Mesothelial cell of epicardium (in vitro differentiated cells): ENCODE measurements at places on chromosomes 2 and 18. TPM values are rescaled to one million over a fixed set of nuclear protein-coding genes. Genes with fewer than 3 reads are reported as not detected.

DNA sequence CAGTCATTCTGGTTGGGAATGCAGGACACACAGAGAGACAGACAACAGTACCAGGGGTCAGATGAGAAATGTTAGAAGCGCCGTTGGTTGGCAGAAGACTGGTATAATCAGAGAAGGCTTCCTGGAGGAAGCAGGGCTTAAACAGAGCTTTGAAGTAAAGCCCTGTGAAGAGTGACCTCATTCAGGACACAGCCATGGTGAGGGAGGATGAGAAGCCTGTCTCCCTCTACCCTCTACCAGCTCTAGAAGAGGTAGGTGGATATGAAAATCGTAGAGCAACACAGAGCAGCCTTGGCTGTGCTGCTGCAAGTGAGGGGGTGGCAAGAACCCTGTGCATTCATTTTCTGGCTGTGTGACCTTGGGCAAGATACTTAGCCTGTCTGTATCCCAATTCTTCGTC, 14.2 kb downstream of the TET3 start:
- no peak for DNase-seq
- H3K27ac ChIP-seq, result no peak overlapping the region
- peaks cover 58% of the 10 kb centered on the region for H3K4me1 ChIP-seq
- no peaks in the 10 kb centered on the region for H3K36me3 ChIP-seq
- H3K27me3 ChIP-seq, result no peaks in the 10 kb centered on the region

DNA sequence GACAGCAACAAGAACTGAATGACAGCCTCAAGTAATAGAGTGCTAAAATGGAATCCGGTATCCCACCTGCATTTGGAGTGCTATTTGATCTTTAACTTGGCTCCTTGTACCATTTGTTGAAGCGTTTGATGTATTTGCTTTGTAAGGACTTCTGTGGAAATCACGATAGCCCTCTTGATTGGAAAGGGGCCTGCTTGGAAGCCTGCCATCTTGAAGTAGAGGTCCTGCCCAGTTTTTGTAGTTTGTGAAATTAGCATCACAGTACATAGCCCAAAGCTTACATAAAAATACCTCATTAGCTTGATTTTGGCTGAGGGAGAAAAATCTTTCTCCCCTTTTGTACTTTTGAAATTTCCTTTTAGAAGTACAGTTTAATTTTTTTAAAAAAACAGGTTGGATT, 2.7 kb downstream of the CDCA7 start:
- no peak for DNase-seq
- peaks cover 20% of the 10 kb centered on the region for H3K4me1 ChIP-seq
- H3K27ac ChIP-seq, result no peak overlapping the region
- H3K27me3 ChIP-seq, result no peaks in the 10 kb centered on the region
- no peak overlapping the region for H3K4me3 ChIP-seq
- peaks cover 3% of the 10 kb centered on the region for H3K36me3 ChIP-seq

GRCh38 chr2:81077396-81077795, 772.8 kb upstream of the LRRTM1 start:
- no peaks in the 10 kb centered on the region for H3K36me3 ChIP-seq
- no peak overlapping the region for H3K4me3 ChIP-seq
- no peak overlapping the region for H3K27ac ChIP-seq
- DNase-seq, result no peak

- H3K4me1 ChIP-seq, result peaks cover 15% of the 10 kb centered on the region
- no peak overlapping the region for H3K27ac ChIP-seq
- H3K27me3 ChIP-seq, result no peaks in the 10 kb centered on the region
- DNase-seq, result no peak
Measured at GRCh38 chr2:162732946-162733698, 105.4 kb downstream of the KCNH7 start.

GRCh38 chr2:159109517-159109916, 141.1 kb downstream of the TANC1 start:
- H3K27me3 ChIP-seq, result no peaks in the 10 kb centered on the region
- peaks cover 56% of the 10 kb centered on the region for H3K4me1 ChIP-seq
- no peak for DNase-seq
- H3K27ac ChIP-seq, result peak overlapping the region; percentile 94
- peaks cover 14% of the 10 kb centered on the region for H3K36me3 ChIP-seq

DNA sequence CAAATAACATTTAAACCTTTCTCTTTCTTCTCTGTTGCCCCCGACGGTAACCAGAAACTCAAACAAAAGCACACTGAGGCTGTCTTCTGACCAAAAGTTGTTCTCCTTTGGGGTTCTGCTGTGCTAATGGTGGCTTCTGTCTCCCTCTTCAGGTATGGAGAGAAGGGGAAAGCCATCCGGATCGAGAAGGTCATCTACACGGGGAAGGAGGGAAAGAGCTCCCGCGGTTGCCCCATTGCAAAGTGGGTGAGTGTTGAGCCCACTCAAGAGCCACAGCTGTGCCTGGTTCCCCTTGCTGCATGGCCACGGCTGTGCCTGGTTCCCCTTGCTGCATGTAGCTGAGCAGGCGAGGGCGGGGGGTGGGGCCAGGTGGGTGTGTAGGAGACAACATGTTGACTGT, 67.4 kb downstream of the BOLA3 start:
- H3K4me1 ChIP-seq, result peaks cover 21% of the 10 kb centered on the region
- no peak for DNase-seq
- peaks cover 14% of the 10 kb centered on the region for H3K36me3 ChIP-seq
- no peaks in the 10 kb centered on the region for H3K27me3 ChIP-seq

DNA sequence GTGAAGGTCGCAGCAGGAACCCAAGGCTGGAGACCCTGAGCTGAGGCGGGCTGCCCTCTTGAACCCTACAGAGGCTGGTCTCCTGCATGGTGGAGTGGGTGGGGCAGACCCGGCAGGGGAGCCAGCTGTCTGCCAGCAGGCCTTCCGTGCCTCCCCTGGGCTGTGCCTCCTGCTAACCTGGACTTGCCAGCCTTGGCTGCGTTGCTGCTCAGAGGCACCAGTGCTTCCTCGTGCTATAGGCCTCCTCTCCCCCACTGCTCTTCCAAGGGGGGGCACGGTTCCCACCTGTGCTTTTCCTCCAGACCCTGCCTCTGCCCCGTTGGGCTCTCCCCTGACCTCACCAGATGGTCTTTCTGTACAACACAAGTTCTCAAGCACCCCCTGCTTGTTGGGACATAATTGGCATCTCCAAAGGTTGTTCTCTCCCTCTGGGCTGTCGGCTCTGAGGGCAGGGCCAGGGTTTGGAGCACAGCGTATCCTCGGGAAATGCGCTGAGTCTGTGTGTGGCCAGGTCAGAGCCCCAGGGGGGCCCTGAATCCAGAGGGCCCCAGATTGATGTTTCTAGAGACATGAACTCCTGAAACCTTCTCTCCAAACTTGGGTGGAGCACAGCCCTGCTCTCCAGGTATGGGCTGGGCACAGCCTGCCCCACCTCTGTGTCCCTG, 6.7 kb downstream of the ARHGEF4 start:
- peaks cover 48% of the 10 kb centered on the region for H3K27me3 ChIP-seq
- no peak overlapping the region for H3K27ac ChIP-seq
- DNase-seq, result no peak
- no peaks in the 10 kb centered on the region for H3K4me1 ChIP-seq

DNA sequence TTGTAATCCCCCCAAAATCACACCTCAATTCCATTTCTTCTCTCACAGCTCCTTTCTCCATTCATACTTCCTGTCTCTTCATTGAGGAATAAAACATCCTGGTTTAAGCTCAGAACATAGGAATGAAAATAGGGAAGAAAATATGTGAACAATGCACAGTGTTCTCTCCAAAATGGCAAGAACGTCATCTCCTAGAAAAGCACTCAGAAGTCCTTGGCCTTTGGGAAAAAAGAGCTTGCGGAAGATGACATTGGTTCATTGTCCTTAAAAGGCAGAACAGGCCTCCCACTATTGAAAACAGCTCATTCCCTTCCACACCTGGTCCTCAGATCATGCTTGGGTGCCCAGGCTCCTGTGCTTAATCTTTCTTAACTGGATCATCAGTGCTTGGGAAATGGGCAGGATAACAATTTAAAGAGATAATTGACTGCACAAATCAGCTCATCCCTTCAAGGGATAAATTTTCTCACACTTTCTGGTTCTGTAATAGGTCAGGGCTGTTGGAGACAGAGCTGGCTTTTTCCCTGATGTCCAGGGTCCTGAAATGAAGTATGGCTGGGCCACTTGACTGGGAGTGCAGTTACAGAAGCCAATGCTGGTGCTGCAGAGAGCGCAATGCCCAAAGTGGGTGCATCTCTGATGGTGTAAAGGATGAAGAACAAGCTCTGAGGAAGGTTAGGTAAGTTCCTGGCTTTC, 69.2 kb downstream of the MARCHF4 start:
- no peak overlapping the region for H3K4me3 ChIP-seq
- H3K36me3 ChIP-seq, result no peaks in the 10 kb centered on the region

- H3K4me3 ChIP-seq, result no peak overlapping the region
- no peak for DNase-seq
- no peaks in the 10 kb centered on the region for H3K4me1 ChIP-seq
- H3K27ac ChIP-seq, result no peak overlapping the region
Measured at GRCh38 chr18:56444201-56444600, 194.2 kb downstream of the TXNL1 start.

DNA sequence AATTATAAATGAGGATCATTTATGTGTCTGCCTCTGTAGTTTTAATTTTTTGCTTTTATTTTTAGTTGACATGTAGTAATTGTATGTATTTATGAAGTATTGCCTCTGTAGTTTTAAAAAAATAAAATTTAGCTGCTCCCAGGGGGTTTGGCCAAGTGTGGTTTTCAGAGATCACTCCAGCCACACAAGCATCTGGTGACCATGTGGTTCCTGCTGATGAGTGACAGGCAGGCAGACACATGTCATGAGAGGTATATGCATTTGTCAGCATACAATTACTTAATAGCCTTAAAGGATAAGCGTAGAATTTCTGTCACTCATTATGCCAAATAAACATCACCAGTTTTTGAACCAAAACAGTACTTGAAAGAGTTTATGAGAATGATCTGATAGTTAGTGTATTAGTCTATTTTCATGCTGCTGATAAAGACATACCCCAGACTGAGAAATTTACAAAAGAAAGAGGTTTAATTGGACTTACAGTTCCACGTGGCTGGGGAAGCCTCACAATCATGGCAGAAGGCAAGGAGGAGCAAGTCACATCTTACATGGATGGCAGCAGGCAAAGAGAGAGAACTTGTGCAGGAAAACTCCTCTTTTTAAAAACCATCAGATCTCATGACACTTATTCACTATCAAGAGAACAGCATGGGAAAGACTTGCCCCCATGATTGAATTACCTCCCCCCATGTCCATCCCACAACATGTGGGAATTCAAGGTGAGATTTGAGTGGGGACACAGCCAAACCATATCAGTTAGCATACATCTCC, 29.6 kb downstream of the MREG start:
- no peaks in the 10 kb centered on the region for H3K27me3 ChIP-seq
- H3K27ac ChIP-seq, result no peak overlapping the region
- no peak overlapping the region for H3K4me3 ChIP-seq
- no peak for DNase-seq
- peaks cover 33% of the 10 kb centered on the region for H3K36me3 ChIP-seq
- H3K4me1 ChIP-seq, result no peaks in the 10 kb centered on the region

- no peak overlapping the region for H3K4me3 ChIP-seq
- DNase-seq, result no peak
- no peaks in the 10 kb centered on the region for H3K27me3 ChIP-seq
- H3K27ac ChIP-seq, result no peak overlapping the region
- peaks cover 9% of the 10 kb centered on the region for H3K4me1 ChIP-seq
- H3K36me3 ChIP-seq, result peaks cover 10% of the 10 kb centered on the region
Measured at GRCh38 chr2:9221223-9221622, 14.6 kb downstream of the ASAP2 start.

DNA sequence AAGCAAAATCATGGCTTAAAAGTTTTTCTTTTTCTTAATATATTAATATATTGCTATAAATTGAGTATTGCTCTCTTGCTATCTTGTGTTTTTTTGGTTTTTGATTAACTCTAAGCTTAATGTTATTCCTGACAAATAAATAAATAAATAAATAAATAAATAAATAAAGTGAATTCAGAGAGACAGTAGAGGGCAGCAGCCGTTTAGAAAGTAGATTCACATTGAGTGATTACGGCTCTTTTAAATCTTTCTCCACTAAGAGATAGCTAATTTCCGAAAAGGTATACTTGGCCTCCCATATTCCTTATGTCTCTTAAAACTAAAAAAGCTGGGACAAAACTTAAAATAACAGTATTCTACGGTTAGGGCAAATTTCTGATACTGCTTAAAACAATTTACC, 34.3 kb downstream of the MSH2 start:
- H3K27me3 ChIP-seq, result no peaks in the 10 kb centered on the region
- H3K4me1 ChIP-seq, result peaks cover 2% of the 10 kb centered on the region
- peaks cover 15% of the 10 kb centered on the region for H3K36me3 ChIP-seq
- DNase-seq, result no peak
- no peak overlapping the region for H3K27ac ChIP-seq
- no peak overlapping the region for H3K4me3 ChIP-seq

- H3K4me1 ChIP-seq, result peaks cover 45% of the 10 kb centered on the region
- no peak for DNase-seq
- no peaks in the 10 kb centered on the region for H3K36me3 ChIP-seq
- no peaks in the 10 kb centered on the region for H3K27me3 ChIP-seq
Measured at GRCh38 chr2:28395334-28396061, 2.8 kb downstream of the FOSL2 start.

GRCh38 chr18:45525301-45525700, 90.0 kb upstream of the SLC14A2 start:
- H3K36me3 ChIP-seq, result no peaks in the 10 kb centered on the region
- H3K4me3 ChIP-seq, result no peak overlapping the region
- H3K27me3 ChIP-seq, result no peaks in the 10 kb centered on the region
- peaks cover 52% of the 10 kb centered on the region for H3K4me1 ChIP-seq

The MPP4 gene
- 0.18 to 0.27 TPM (median 0.27 TPM) in 3 replicates for total RNA-seq

The ATP5F1A gene
- 322 to 340 TPM (median 329 TPM) in 3 replicates for total RNA-seq

The GALNT13 gene
- total RNA-seq, result 15.8 to 18.4 TPM (median 16.1 TPM) in 3 replicates

The GAL3ST2 gene
- 0.86 to 1.1 TPM (median 1.1 TPM) in 3 replicates for total RNA-seq

The ANO7 gene
- total RNA-seq, result 3.8 to 4.5 TPM (median 3.8 TPM) in 3 replicates

The RIT2 gene
- 0.57 TPM in 1 of 3 replicates, not detected in the others for total RNA-seq

The IL36A gene
- not detected in 3 replicates for total RNA-seq
